ENCODE measurements at places on chromosomes 3 and 15. TPM values are rescaled to one million over a fixed set of nuclear protein-coding genes. Genes with fewer than 3 reads are reported as not detected.
A peak's percentile ranks its signal among the peaks of the same experiment; 100 is the strongest.

The CYP1A2 gene
- not detected for total RNA-seq

The EFCAB12 gene
- 1.3 TPM for total RNA-seq

The CCRL2 gene
- total RNA-seq = 4.1 TPM

The C3orf52 gene
- total RNA-seq = 8.5 TPM

The TFDP2 gene
- 59.3 TPM for total RNA-seq

The SLC27A2 gene
- total RNA-seq = 3.5 TPM

The PRRT3 gene
- total RNA-seq = 2.0 TPM

The SYNM gene
- 319 TPM for total RNA-seq

The GASK1A gene
- total RNA-seq = 20.5 TPM

The CNOT10 gene
- total RNA-seq = 18.4 TPM

The THUMPD3 gene
- 25.2 TPM for total RNA-seq

The IL12A gene
- not detected for total RNA-seq

The ECE2 gene
- total RNA-seq = not detected

The LYZL4 gene
- total RNA-seq = not detected

DNA sequence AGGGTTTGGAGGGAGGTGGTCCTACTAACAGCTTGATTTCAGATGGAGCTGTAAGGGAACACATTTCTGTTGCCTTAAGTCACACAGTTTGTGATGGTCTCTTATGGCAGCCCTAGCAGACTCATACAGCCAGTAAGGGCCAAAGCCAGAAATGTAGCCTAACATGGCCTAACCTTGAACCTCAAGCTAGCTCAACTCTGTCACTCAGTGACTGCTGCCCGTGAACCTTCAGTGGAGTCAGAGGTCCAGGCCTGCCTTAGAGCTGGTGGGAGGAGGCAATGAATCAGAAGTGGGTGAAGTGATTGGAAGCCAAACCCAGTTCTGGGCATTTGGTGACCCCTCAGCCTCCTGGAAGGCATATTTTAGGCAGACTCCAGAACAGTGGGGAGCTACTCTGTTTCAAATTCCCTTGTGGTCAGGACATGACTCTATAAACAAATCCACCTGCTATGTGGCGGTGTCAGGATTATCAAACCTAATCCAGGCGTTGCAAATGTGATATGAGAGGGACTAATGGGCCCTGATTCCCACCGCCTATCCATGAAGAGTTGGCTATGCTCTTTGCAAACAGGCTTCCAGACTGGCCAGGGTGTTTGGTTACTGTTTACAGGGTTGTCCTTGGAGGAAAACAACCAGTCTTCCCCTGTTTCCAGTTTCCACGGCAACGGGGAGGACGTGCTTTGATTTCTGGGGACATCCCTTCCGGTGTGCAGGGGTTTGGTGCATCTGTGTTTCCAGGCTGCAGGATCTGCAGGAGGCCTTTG, 105.9 kb upstream of the AGBL1 start:
- H3K36me3 ChIP-seq = no peaks in the 10 kb centered on the region
- H3K4me3 ChIP-seq = no peak overlapping the region
- no peak for DNase-seq
- H3K4me1 ChIP-seq = no peaks in the 10 kb centered on the region
- no peak overlapping the region for H3K27ac ChIP-seq
- no peaks in the 10 kb centered on the region for H3K27me3 ChIP-seq

GRCh38 chr3:138842483-138843188, 7.9 kb upstream of the PIK3CB start:
- DNase-seq = no peak
- H3K27ac ChIP-seq = no peak overlapping the region
- H3K4me1 ChIP-seq = no peaks in the 10 kb centered on the region
- no peak overlapping the region for H3K4me3 ChIP-seq

DNA sequence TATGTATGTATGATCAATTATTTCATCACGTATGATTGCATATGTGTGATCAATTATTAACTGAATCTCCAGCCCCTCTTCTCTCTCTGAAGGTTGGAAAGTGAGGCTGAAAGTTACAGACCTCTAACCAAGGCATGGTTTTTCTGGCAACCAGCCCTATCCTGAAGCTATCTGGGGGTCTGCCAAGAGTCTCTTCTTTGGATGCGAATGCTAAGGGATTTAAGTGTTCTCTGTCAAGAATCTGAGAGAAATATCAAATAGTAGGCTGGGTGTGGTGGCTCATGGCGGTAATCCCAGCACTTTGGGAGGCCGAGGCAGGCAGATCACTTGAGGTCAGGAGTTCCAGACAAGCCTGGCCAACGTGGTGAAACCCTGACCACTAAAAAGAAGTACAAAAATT, 8.1 kb downstream of the NKTR start:
- H3K27me3 ChIP-seq = no peaks in the 10 kb centered on the region
- H3K4me3 ChIP-seq = no peak overlapping the region
- H3K4me1 ChIP-seq = peaks cover 13% of the 10 kb centered on the region
- no peak overlapping the region for H3K27ac ChIP-seq
- no peak for DNase-seq
- no peaks in the 10 kb centered on the region for H3K36me3 ChIP-seq

DNA sequence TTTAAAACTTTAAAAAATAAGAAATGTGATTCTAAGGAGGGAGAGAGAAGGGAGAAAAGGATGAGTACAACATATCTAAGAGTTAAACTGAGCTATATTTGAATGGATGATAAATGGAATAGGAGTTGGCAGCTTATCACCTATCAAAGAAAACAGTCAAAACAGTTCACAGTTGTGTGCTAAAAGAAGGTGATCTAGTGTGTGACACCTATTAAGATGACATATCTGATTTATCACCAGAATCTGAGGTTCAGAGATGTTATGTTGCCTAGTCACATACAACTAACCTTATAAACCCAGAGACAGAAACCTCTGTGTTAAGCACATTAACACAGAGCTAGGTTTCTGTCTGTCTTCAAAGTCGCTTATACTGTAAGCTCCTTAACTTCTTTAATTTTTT, 3.0 kb downstream of the ATP13A3 start:
- H3K27ac ChIP-seq = no peak overlapping the region
- DNase-seq = no peak
- no peaks in the 10 kb centered on the region for H3K27me3 ChIP-seq
- H3K4me3 ChIP-seq = no peak overlapping the region
- H3K36me3 ChIP-seq = no peaks in the 10 kb centered on the region

- no peak overlapping the region for H3K4me3 ChIP-seq
- peak overlapping the region; percentile 93 for H3K27ac ChIP-seq
- peaks cover 22% of the 10 kb centered on the region for H3K4me1 ChIP-seq
- no peaks in the 10 kb centered on the region for H3K27me3 ChIP-seq
- no peaks in the 10 kb centered on the region for H3K36me3 ChIP-seq
These were observed 74.4 kb downstream of the CPN2 start for GRCh38 chr3:194276768-194277103.

- H3K4me1 ChIP-seq = no peaks in the 10 kb centered on the region
- H3K27me3 ChIP-seq = no peaks in the 10 kb centered on the region
- H3K36me3 ChIP-seq = no peaks in the 10 kb centered on the region
These were observed 27.3 kb downstream of the SLMAP start for GRCh38 chr3:57783186-57784088.

GRCh38 chr3:87313641-87314040, 37.3 kb upstream of the POU1F1 start:
- no peak overlapping the region for H3K4me3 ChIP-seq
- no peaks in the 10 kb centered on the region for H3K36me3 ChIP-seq
- no peak for DNase-seq
- H3K27ac ChIP-seq = no peak overlapping the region

GRCh38 chr15:76791511-76791910, 113.6 kb downstream of the SCAPER start:
- no peak overlapping the region for H3K4me3 ChIP-seq
- no peaks in the 10 kb centered on the region for H3K4me1 ChIP-seq
- H3K36me3 ChIP-seq = peaks cover 10% of the 10 kb centered on the region
- H3K27me3 ChIP-seq = no peaks in the 10 kb centered on the region

DNA sequence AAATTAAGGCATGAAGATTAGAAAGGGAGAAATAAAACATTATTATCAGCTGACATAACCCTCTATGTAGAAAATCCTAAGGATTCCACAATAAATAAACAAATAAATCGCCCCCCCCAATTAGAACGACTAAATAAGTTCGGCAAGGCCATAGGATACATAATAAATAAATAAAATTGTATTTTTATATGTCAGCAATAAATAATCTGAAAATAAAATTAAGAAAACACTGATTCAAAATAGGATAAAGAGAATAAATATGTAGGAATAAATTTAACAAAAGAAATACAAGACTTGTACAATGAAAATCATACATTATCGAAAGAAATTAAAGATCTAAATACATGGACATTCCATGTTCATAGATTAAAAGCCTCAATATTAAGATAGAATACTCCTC, 5.1 kb downstream of the TTC23 start:
- H3K27me3 ChIP-seq = no peaks in the 10 kb centered on the region
- H3K4me1 ChIP-seq = no peaks in the 10 kb centered on the region
- DNase-seq = no peak
- no peak overlapping the region for H3K4me3 ChIP-seq
- no peak overlapping the region for H3K27ac ChIP-seq

GRCh38 chr3:170719300-170719699, 133.4 kb upstream of the SLC7A14 start:
- no peaks in the 10 kb centered on the region for H3K36me3 ChIP-seq
- H3K27ac ChIP-seq = no peak overlapping the region
- DNase-seq = no peak
- H3K4me3 ChIP-seq = no peak overlapping the region
- H3K4me1 ChIP-seq = no peaks in the 10 kb centered on the region

GRCh38 chr15:58639992-58640391, 109.5 kb downstream of the ADAM10 start:
- H3K36me3 ChIP-seq = no peaks in the 10 kb centered on the region
- no peak overlapping the region for H3K27ac ChIP-seq
- DNase-seq = no peak

GRCh38 chr3:134598763-134599545, 51.9 kb downstream of the KY start:
- H3K27ac ChIP-seq = no peak overlapping the region
- no peak for DNase-seq
- no peak overlapping the region for H3K4me3 ChIP-seq
- no peaks in the 10 kb centered on the region for H3K27me3 ChIP-seq
- no peaks in the 10 kb centered on the region for H3K4me1 ChIP-seq
- no peaks in the 10 kb centered on the region for H3K36me3 ChIP-seq

DNA sequence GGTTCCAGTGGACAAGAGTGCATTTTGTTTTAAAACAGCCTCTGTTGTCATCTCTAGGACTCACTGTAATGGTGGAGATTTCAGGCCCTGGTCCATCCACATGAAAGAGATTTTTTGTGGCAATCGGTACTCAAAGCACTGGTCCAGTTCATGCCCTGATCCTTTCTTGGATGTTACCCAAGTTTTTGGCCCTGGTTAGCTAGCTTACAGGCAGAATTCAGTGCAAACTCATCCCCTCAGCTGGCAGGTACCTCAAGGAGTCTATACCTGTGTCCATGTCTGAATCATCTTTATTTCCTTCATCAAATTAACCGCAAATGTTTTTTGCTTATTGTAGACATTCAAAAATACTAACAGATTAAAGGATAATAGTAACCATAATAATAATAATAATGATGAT, 13.7 kb upstream of the MEF2A start:
- no peak overlapping the region for H3K4me3 ChIP-seq
- no peaks in the 10 kb centered on the region for H3K36me3 ChIP-seq
- no peaks in the 10 kb centered on the region for H3K27me3 ChIP-seq
- H3K4me1 ChIP-seq = no peaks in the 10 kb centered on the region
- no peak for DNase-seq

- DNase-seq = no peak
- no peaks in the 10 kb centered on the region for H3K36me3 ChIP-seq
- no peaks in the 10 kb centered on the region for H3K27me3 ChIP-seq
These were observed 55.0 kb downstream of the FEZF2 start for GRCh38 chr3:62318365-62318751.

DNA sequence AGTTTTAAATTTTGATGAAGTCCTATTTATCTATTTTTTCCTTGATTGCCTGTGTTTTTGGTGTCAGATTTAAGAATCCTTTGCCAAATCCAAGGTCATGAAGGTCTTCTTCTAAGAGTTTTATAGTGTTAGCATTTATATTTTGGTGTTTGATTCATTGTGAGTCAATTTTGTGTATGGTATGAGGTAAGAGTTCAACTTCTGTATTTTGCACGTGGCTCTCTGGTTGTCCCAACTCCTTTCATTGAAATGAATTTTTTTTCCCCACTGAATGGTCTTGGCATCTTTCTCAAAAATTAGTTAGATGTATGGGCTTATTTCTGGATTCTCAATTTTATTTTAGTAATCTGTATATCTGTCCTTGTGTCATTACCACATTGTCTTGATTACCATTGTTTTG, 57.1 kb upstream of the STRIT1 start:
- H3K27ac ChIP-seq = no peak overlapping the region
- no peaks in the 10 kb centered on the region for H3K27me3 ChIP-seq
- H3K4me3 ChIP-seq = no peak overlapping the region
- DNase-seq = no peak
- no peaks in the 10 kb centered on the region for H3K36me3 ChIP-seq

DNA sequence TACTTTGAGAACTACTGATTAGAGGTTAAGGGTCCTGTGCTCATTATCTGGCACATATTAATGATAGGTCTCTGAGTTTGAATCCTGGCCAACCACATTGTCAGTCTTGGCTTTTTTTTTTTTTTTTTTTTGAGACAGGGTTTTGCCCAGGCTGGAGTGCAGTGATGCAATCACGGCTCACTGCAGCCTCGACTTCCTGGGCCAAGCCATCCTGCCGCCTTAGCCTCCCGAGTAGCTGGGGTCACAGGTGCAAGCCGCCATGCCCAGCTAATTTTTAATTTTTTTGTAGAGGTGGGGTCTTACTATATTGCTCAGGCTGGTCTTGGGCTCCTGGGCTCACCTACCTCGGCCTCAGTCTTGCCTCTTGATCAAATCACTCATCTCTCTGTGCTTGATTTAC, 547 bp upstream of the PCCB start:
- no peaks in the 10 kb centered on the region for H3K27me3 ChIP-seq
- no peak for DNase-seq
- peak overlapping the region; percentile 92 for H3K27ac ChIP-seq
- H3K36me3 ChIP-seq = no peaks in the 10 kb centered on the region
- H3K4me1 ChIP-seq = no peaks in the 10 kb centered on the region

DNA sequence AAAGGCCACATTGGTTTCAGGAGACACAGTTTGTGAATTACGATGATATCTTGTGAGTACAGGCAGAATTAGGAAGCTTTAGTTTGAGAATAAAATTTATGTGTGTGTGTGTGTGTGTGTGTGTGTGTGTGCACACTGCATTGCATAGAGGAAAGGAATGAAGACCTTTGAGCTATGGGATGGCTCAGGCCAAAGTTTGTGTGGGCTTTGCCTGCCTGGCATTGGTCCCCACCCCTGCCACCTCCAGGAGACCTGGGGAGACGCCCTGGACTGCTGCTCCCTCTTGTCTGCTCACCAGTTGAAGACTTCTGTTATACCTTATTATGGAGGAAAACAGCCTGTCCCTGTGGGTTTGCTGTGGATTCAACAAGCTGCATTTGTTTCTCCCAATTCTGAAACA, 37.2 kb downstream of the TIGIT start:
- H3K4me1 ChIP-seq = no peaks in the 10 kb centered on the region
- H3K27ac ChIP-seq = no peak overlapping the region
- H3K27me3 ChIP-seq = no peaks in the 10 kb centered on the region
- DNase-seq = no peak
- no peaks in the 10 kb centered on the region for H3K36me3 ChIP-seq
- H3K4me3 ChIP-seq = no peak overlapping the region

Measured in breast epithelium (tissue), 4 donors.